Right ventricle myocardium inferior (tissue), 1 donor: ENCODE measurements at places on chromosomes 1 and 21.
A peak's percentile ranks its signal among the peaks of the same experiment; 100 is the strongest.

DNA sequence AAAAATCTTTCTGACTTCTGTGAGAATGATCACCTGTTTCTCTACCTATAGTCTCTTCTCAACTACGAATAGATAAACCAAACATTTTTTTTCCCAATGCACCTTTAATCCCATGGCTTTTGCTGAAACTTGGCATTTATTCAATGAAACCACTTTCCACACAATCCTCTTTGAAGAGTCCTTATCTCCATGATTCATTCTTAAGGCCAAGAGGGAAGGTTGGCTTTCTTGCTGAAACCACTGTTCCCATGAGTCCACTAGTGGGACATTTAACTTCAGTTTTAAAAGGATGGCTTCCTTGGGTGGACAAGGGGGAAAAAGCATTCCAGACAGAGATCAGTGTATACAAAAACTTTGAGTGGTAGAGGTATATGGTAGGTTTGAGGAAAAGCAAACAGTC, 73.6 kb downstream of the CRB1 start:
- no peak for DNase-seq

DNA sequence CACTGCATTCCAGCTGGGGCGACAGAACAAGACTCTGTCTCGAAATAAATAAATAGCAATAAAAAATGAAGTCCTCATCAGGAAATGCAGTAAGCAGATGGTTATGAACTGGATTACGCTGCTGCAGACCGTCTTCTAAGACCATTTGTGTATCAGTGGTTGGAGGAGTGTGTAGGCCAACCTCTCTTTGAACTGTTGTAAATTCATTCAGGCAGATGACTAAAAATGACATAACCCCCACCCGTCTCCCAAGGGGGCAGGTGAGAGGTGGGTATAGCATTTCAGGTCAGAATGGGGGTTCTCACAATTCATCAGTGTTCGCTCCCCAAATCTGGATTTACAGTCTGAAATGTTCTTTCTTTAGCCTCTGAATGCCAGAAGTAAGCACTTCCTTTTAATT, 177.3 kb downstream of the KIF26B start:
- DNase-seq: no peak

GRCh38 chr1:19557609-19558051, 72.3 kb upstream of the CAPZB start:
- no peak for DNase-seq

DNA sequence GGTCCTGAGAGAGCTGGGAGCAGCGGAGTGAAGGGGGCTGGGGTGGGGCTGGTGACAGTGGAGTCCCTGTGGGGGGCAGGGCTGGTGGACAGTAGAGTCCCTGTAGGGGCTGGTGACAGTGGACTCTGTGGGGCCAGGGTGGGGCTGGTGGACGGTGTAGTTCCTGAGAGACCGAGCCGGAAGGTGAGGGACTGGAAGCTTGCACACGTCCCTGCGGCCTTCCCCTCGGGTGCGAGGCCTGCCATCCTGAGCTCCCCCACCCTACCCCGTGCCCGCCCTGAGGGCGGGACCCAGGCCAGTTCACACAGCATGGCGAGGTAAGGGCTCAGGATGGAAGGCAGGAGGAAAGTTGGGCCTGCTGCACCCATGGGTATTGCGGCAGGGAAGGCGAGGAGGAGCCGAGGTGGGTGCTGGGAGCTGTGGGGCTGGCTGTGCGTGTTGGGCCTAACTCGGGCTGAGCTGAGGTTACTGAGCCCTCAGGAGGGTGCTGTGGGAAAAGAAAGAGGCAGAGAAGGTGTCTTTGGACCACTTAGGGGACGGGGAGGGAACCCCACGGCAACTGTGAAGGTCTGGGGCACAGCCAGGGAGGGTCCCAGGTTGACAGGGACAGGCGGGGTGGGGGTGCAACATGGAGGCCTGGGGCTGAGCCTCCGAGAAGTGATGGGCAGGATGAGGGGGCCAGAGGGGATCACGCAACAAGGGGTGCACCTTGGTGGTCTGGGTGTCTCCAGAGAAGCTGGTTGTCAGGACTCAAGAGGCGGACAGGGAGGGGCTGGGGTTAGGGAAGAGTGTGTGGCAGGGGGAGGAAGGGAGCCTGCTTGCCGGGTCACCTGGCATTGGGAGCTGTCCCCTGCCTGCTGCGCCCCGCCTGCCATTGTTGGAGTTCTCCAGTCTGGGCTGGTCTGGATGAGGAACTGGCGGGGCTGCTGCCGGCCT, 60.8 kb downstream of the PRKCZ start:
- DNase-seq: peak; percentile 53

DNA sequence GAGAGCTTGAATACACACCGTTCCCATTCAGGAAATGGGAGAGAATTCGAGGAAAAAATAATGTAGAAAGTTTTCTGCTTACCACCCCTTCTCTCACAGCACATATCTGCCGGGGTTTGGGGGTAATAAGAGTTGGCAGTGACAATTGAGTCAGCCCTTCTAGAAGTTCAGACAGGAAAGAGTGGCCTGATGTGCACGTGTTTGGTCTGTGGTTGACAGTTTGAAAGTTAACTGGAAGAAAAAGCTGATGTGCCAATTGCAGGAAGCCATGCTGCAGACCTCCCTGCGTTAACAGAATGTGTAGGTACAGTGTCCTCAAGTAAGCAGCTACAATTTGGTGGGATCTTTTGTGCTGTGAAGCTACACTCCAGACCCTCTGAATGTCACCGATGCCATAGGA, 50.9 kb downstream of the DHX9 start:
- DNase-seq: no peak

- no peak for DNase-seq
These were observed 58.0 kb downstream of the CLIC4 start for GRCh38 chr1:24803220-24803619.

DNA sequence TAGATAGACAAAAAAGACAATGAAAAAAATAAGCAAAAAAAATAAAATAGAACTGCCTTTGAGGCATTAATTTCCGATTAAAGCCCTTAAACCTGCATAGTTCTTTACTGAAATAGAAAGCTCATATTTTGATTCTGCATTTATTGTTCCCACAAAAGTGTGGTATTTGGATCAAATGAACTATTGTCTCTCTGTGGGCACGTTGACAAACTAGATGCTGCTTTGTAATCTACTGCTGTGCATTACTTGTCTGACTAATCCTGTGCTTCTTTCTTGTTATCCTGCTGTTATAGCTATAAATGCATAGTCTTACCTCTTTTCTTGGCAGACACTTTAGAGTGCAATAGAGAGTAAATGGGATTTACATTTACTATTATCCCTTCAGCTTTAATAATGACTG, 31.4 kb upstream of the SLC35D1 start:
- no peak for DNase-seq

- no peak for DNase-seq
These were observed 22.9 kb downstream of the AK2 start for GRCh38 chr1:33013791-33014190.

DNA sequence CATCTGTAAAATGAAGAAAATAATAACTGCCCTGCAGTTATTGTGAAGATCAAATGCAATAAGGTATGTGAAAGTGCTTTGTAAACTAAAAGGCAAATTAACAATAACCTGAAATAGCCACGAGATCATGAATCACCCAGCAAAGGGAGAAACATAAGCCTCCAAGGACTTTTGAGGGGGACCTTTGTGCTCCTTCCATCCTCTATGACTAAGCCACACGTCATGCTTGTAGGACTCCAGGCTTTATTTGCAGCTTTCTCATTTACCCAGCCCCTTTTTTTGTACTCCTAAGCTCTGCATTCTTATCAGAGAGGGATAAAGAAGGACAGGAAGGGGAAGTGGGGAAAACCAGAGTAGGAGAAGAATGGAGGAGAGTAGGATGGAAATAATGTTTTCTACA, 115.1 kb downstream of the PROX1 start:
- no peak for DNase-seq

- no peak for DNase-seq
These were observed 20.1 kb upstream of the CCDC17 start for GRCh38 chr1:45643978-45644377.

DNA sequence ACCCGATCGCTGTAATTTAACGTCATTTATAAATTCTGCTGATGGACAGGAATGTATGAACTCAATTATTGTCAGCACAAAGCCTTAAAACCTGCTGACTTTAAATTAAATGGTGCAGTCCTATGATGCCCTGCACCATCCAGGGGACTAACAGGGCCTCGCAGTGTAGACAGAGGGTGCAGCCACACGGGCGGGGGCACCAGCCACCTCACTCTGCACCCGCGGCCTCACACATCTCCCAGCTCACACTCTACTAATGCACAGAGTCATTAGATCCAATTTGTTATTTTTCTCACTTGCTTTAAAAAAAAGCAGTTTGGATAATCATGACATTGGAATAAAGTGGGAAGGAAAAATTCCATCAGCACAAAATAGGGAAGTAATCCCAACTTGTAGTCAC, 49.7 kb downstream of the PROX1 start:
- DNase-seq: no peak
